ENCODE measurements at places on chromosomes 4 and X.

GRCh38 chr4:2096073-2096609 is 37.0 kb downstream of the NAT8L start:
- DNase-seq = no peak

DNA sequence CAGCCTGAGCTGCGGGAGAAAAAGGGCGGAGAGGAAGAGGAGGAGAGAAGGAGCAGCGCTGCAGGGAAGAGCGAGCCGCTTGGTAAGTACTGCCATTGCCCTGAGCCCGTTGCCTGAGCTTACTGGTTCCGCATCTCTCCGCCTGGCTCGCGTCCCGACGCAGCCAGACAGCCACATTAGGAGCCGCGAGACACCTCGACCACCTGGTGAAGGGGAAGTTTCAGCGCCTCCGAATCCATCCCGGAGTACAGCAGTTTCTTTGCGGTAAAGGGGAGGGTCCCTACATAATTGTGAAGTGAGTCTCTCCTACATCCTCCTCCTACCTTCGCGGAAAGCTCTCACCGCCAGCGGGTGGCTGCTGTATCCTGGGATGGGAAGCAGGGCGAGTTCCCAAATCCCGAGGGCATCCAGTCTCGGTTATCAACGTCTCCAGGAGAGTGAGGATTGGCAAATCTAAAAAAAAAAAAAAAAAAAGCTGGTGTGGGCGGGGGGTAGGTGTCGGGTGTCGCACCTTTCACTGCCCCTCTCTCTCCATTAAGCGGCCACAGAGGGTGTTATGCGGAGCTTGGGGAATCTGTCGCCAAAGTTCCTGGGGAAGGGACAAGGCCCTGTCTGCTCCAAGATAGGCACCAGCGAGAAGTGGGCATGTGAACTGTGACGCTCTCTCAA is 7.9 kb downstream of the TBX22 start:
- no peak for DNase-seq

DNA sequence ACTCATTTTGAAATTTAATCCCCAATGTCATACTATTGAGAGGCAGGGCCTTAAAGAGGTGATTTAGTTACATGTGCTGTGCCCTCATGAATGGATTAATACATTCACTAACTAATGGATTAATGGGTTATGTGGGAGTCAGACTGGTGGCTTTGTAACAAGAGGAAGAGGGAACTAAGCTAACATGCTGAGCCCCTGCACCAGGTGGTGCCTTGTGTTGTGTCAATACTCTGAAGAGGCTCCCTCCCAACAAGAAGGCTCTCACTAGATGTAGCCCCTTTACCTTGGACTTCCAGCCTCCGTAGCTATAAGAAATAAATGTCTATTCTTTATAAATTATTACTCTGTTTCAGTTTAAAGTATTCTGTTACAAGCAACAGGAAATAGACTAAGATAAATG is 411.9 kb upstream of the EMCN start:
- DNase-seq = no peak

DNA sequence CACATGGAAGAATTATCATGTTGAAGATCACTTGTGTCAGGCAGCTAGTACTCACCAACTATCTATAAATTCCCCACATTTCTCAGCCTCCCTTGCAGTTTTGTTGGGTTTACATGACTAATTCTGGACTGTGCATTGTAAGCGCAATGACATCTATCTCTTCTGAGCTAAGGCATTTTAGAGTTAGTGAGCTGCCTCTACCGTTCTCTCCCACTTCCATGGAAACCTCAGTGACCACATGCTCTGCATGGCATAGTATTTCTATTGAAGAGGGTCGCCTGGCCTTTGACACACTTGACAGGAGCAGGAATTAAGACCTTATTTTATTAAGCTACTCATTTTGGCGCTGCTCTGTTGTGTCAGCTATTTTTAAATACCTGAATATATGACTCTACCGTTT is 67.5 kb upstream of the NPY2R start:
- no peak for DNase-seq
